ENCODE measurements at places on chromosomes 1 and 21.

DNA sequence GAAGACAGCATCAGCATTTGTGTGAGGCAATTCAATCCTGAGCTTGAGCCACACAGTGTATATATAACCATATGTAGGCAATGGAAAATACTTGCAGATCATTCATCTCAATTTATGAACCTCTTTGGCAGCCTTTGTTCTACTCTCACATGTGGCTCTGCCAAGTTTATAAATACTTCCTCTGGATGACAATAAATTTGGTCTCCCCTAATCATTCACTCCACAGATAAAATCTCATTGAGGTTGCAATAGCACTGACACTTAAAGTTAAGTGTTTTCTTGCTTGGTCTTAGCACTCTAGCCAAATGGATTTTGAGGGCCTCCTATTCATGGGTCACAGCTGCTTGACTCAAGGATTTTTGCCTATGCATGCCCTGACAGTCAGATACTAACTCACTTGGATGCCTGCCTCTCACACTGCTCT is 136.6 kb upstream of the VANGL1 start:
- no peak overlapping the region for H3K27ac ChIP-seq
- no peaks in the 10 kb centered on the region for H3K36me3 ChIP-seq
- no peaks in the 10 kb centered on the region for H3K4me1 ChIP-seq
- no peak overlapping the region for H3K4me3 ChIP-seq
- no peak for DNase-seq

- H3K36me3 ChIP-seq = no peaks in the 10 kb centered on the region
- H3K4me1 ChIP-seq = peaks cover 26% of the 10 kb centered on the region
- H3K4me3 ChIP-seq = no peak overlapping the region
- H3K27me3 ChIP-seq = no peaks in the 10 kb centered on the region
- H3K27ac ChIP-seq = peak overlapping the region; percentile 35
- no peak for DNase-seq
Observed at GRCh38 chr1:77757066-77757584, 2.5 kb downstream of the USP33 start.

- H3K4me3 ChIP-seq = no peak overlapping the region
- no peak for DNase-seq
- peaks cover 17% of the 10 kb centered on the region for H3K27me3 ChIP-seq
Observed at GRCh38 chr1:152577168-152577567, 3.1 kb downstream of the LCE3D start.

GRCh38 chr1:116268211-116268610 is 104.8 kb upstream of the ATP1A1 start:
- H3K27ac ChIP-seq = no peak overlapping the region
- H3K4me1 ChIP-seq = no peaks in the 10 kb centered on the region
- no peaks in the 10 kb centered on the region for H3K36me3 ChIP-seq
- H3K27me3 ChIP-seq = peaks cover 3% of the 10 kb centered on the region
- no peak overlapping the region for H3K4me3 ChIP-seq

DNA sequence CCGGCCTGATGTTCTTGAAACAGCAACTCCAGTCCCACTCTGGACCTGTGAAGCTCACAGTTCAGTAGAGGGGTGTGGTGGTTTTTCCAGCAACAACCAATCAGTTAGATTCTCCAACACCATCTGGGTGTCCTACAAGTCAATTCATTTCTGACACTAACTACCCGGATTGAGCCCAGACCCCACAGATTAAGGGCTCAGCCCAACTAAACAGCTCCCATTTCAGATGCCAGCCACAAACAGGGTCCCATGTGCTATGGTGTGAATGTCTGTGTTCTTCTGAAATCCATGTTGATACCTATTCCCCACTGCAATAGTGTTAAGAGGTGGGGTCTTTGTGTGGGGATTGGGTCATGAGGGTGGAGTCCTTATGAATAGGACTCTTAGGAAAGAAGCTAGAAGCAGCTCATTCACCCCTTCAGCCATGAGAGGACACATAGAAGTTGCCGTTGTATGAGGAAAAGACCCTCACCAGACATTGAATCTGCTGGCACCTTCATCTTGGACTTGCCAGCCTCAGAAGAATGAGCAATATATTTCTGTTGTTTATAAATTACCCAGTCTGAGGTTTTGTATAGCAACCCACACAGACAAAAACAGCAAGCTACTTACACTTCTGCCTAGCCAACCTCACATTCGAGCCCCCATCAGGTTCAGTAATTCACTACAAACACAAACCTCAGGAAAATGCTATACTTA is 53.6 kb downstream of the IRF2BP2 start:
- H3K27ac ChIP-seq = no peak overlapping the region
- H3K27me3 ChIP-seq = no peaks in the 10 kb centered on the region
- H3K4me1 ChIP-seq = no peaks in the 10 kb centered on the region
- DNase-seq = no peak

GRCh38 chr1:203048086-203048485 is 21.8 kb downstream of the PPFIA4 start:
- no peaks in the 10 kb centered on the region for H3K36me3 ChIP-seq
- H3K4me1 ChIP-seq = no peaks in the 10 kb centered on the region
- no peak overlapping the region for H3K4me3 ChIP-seq
